Neural progenitor cell (in vitro differentiated cells): ENCODE measurements at places on chromosomes 4 and X. TPM values are rescaled to one million over a fixed set of nuclear protein-coding genes. Genes with fewer than 3 reads are reported as not detected.

DNA sequence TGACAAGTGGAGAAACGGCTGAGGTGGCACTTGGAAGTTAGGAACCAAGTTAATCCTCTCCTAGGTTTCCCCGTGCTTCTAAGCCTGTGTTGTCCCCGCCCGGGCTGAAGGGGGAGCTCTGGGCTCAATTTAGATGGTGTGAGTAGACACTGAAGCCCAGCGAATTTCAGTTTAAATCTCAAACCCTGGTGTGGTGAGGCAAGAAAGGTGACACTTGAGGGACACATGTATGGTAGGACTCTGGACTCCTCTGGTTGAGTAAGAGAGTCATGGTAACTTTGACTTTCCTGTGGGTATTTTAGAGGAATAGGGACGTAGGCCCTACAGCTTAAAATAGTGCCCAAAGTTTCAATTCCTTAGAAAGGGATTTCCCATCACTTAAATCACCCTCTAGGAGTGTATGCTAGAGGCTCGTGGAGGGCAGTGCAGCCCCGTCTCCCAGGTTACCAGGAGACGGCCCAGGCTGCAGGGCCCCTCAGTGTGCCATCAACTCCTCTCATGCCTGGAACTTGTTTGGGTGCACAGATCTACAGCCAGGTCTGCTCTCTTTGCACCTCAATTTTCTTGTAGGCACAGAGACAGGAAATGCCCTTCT lies 24.0 kb downstream of the HAND2 start:
- no peaks in the 10 kb centered on the region for H3K4me1 ChIP-seq
- H3K4me3 ChIP-seq, result peak overlapping the region; percentile 36
- H3K27ac ChIP-seq, result no peak overlapping the region
- H3K36me3 ChIP-seq, result no peaks in the 10 kb centered on the region
- peak; percentile 81 for DNase-seq

GRCh38 chr4:113500424-113500823 lies 261.1 kb downstream of the CAMK2D start:
- no peak for DNase-seq
- no peak overlapping the region for H3K27ac ChIP-seq
- no peak overlapping the region for H3K4me3 ChIP-seq
- no peaks in the 10 kb centered on the region for H3K27me3 ChIP-seq
- peaks cover 19% of the 10 kb centered on the region for H3K4me1 ChIP-seq
- H3K36me3 ChIP-seq, result no peaks in the 10 kb centered on the region

DNA sequence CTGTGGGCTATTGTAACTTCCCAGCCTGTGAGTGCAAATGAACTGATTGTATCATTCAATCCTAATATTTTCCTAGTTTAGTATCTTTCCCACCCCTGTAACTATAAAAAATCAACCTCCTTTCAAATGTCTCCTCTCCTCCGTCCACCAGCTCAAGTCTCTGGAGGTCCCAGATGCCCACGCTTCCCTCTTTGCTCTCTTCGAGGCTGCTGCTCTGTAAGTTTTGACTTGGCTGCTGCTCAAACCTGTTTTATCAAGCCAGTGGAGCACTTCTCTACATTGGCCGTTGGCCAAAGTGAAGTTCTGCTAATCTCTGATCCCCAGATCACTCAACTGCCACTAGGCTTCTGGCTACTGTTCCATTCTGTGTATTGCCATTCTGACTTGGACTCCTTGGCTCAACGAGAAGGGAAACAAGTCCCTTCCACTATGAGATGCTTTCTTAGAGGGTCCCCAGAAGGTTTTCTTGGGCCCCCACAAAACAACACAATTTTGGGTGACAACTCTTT lies 60.7 kb upstream of the RAPGEF2 start:
- no peak for DNase-seq
- H3K4me1 ChIP-seq, result peaks cover 21% of the 10 kb centered on the region
- H3K4me3 ChIP-seq, result no peak overlapping the region
- no peak overlapping the region for H3K27ac ChIP-seq

GRCh38 chr4:122639181-122639580 lies 18.3 kb upstream of the IL21 start:
- H3K27me3 ChIP-seq, result no peaks in the 10 kb centered on the region
- no peak overlapping the region for H3K27ac ChIP-seq
- H3K4me1 ChIP-seq, result no peaks in the 10 kb centered on the region
- H3K36me3 ChIP-seq, result no peaks in the 10 kb centered on the region
- DNase-seq, result no peak
- H3K4me3 ChIP-seq, result no peak overlapping the region

DNA sequence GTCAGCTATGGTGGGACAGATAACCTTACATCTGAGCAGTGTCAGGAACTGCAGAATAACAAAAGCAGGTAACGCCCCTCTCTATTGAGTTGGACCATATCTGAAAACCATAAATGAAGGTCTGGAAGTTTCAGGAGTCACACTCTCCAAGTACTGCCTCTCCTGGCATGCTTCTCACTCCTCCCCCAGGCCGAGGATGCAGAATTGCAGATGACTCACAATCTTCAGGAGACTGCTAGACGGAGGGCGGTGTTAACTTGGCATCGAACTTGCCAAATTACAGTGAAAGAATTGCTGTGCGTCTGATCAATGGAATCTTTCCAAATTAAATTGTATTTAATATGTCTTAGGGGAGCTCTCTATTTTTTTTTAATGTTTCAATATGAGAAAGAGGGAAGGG lies 67.1 kb upstream of the TRIM2 start:
- H3K27me3 ChIP-seq, result no peaks in the 10 kb centered on the region
- no peaks in the 10 kb centered on the region for H3K4me1 ChIP-seq
- H3K4me3 ChIP-seq, result no peak overlapping the region
- no peak for DNase-seq
- H3K27ac ChIP-seq, result no peak overlapping the region
- H3K36me3 ChIP-seq, result no peaks in the 10 kb centered on the region

The FGD1 gene
- total RNA-seq, result 8.8 and 16.4 TPM in 2 replicates

DNA sequence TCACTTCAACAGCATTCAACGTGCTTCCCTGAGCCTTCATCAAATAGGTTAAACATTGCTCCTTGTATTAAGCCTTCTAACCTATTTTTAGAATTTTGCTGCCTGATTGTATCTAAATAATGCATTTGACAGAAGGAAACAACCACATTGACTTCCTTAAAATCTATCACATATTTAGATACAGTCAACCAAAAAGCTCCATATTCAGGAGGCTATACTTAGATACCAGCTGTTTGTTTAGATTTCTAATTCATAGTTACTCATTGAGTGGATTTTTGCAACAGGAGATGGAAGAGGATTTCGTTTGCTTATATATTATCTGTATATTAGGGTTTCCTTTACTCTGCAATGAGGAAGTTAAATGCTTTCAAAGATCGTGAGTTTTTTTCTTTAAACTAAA lies 241.1 kb upstream of the PPP1R2C start:
- no peak for DNase-seq
- no peaks in the 10 kb centered on the region for H3K4me1 ChIP-seq
- no peaks in the 10 kb centered on the region for H3K36me3 ChIP-seq
- no peaks in the 10 kb centered on the region for H3K27me3 ChIP-seq

DNA sequence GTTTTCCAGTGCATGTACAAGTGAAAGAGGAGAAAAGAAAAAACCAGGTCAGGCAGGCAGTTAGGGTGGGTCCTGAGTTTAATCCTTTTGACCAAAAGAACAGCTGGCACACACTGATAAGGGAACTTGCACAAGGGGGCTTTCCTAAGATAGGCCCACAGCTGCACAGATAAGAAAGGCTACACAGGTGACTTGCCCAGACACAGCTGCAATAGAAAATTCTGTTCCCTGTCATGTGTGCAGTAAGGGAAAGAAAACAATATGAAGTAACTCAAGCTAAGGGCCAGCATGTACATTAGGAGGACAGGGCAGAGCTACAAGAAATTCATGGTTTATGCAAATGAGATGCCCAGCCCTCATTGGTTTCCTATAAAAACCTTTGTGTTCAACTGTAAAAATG lies 32.9 kb downstream of the LUZP4 start:
- no peak overlapping the region for H3K27ac ChIP-seq
- no peak overlapping the region for H3K4me3 ChIP-seq
- no peaks in the 10 kb centered on the region for H3K36me3 ChIP-seq
- H3K27me3 ChIP-seq, result no peaks in the 10 kb centered on the region
- no peak for DNase-seq
